ENCODE measurements at places on chromosomes 2 and 18.

GRCh38 chr2:204583773-204584172 is 38.5 kb downstream of the PARD3B start:
- no peak for DNase-seq

DNA sequence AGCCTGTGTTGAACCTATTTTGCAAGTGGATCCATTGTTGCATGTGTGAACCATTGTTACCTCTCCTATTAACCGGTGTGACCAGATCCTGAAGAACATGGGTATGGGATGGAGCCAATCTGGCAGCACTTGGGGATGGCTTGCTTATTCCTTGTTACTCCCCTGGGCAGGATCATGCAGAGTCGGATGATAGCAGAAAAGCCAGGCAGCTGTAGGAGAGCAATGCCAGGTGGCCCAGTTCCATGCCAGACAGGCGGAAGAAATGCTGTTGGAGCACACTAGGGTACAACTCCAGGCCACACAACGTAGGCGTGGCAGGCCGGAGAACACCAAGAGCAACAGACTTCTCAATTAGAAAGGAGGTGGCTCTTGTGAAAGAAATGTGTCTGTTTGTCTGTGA is 16.3 kb upstream of the MYO1B start:
- DNase-seq = no peak

- DNase-seq = no peak
Observed at GRCh38 chr2:29361231-29361630, 246.0 kb downstream of the CLIP4 start.

DNA sequence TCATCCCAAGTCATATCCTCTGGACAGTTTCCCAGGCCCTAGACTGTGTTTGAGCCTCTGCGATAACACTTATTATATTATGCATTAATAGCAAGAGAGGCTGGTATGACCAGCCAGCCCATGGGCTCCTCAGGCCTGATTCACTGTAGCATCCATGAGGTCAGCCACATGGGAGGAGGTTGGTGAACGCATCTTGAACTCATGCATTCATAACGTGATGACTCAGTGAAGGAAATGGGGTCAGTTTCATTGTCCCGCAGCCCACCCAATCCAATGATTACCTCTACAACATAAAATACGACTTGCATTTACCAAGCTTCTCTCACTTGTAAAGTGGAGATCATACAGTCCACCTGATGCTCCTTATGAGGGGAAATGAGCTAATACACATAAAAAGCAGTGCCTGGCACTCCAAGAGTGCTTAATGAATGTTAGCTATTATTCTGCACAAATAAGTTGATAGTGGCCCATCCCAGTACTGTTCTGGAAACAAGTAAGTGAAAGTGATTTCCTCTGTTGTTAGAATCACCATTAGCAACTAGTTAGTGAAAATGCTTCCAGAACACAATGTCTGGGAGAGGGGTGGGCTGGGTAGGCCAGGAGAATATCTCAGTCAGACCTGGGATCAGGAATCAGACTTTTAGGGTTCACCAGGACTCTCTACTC is 46.1 kb upstream of the CELF4 start:
- no peak for DNase-seq

GRCh38 chr2:97732436-97733340 is 19.3 kb downstream of the ZAP70 start:
- no peak for DNase-seq
